Effector memory CD8-positive, alpha-beta T cell (primary cell): ENCODE measurements at places on chromosomes 7 and 10.

DNA sequence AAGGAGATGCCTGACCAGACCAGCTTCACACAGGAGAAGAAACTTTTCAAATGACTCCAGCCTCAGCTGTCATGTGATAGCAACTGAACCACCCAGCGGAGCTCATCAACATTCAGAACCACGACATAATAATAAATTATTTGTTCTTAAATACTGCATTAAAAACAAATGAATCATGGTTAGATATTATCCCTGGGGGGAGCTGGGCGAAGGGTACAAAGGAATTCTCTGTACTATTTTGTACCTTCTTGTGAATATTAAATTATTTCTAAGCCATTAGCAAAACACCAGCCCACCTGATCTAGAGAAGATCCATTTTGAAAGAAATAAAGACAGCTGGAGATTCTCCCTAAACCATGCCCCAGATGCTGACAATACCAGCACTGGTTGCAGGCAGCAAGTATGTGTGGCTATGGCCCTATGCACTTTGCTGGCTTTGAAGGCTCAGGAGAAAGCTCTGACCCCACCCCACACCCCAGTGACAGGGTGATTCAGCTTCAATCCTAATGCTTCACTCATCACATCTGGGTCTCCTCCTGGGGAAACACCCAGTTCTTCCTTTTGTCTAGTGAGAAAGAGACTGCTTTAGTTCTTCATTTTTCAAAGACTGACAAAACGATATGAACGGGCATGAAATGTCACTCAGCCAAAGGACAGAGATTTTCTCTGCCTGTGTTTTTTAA lies 45.5 kb upstream of the NKX2-3 start:
- H3K27ac ChIP-seq, result no peak overlapping the region
- no peak for DNase-seq
- no peaks in the 10 kb centered on the region for H3K36me3 ChIP-seq
- peaks cover 84% of the 10 kb centered on the region for H3K27me3 ChIP-seq
- H3K4me1 ChIP-seq, result no peaks in the 10 kb centered on the region
- no peak overlapping the region for H3K4me3 ChIP-seq

- H3K27ac ChIP-seq, result no peak overlapping the region
- no peak for DNase-seq
- H3K4me3 ChIP-seq, result no peak overlapping the region
- H3K4me1 ChIP-seq, result no peaks in the 10 kb centered on the region
Measured at GRCh38 chr7:33882950-33883670, 22.2 kb upstream of the BMPER start.

GRCh38 chr10:131738396-131738735 lies 162.4 kb upstream of the PPP2R2D start:
- H3K4me1 ChIP-seq, result no peaks in the 10 kb centered on the region
- peaks cover 3% of the 10 kb centered on the region for H3K36me3 ChIP-seq
- peaks cover 54% of the 10 kb centered on the region for H3K27me3 ChIP-seq
- no peak overlapping the region for H3K27ac ChIP-seq
- DNase-seq, result no peak
- H3K4me3 ChIP-seq, result no peak overlapping the region

DNA sequence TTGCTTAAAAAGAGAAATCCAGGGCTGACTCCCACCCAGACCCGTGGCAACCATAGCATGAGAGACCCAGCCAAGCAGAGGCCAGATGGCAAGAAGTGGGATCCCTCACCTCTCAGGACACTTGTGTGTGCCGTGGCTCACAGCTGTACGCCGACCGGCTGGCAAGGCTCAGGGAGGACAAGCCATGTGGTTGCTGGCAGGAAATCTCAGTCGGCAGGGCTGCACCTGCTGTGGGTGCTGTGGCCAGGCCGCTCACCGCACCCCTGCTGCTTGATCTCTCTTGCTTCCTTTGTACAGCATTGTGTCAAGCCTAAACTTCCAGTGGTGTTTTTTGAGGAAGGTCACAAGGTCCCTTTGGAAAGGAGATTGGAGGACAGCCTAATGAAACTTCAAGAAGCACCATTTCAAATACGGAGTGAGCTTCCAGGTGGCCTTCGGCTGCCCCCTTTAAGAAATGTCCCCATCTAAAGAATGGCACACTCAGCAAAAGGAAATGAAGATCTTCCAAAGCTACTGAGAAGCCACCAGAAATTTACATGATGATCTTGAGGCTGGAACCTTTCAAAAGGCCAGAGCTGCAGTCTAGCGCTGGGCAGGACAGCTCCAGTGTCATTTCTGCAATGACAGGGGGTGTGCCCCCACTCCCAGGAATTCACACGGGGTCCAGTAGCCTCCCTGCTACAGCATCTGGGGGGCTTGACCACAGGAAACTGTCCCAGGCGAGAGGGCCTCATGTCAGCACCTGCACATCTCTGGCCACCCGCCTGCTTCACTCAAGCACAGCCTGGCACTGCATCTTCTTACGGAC lies 409.0 kb upstream of the MGMT start:
- peak; percentile 25 for DNase-seq
- H3K27me3 ChIP-seq, result no peaks in the 10 kb centered on the region
- H3K4me3 ChIP-seq, result peak overlapping the region; percentile 51
- peaks cover 7% of the 10 kb centered on the region for H3K4me1 ChIP-seq
- no peak overlapping the region for H3K27ac ChIP-seq

GRCh38 chr10:59342000-59342399 lies 20.3 kb downstream of the FAM13C start:
- no peaks in the 10 kb centered on the region for H3K27me3 ChIP-seq
- no peak overlapping the region for H3K4me3 ChIP-seq
- no peak overlapping the region for H3K27ac ChIP-seq
- no peak for DNase-seq
- H3K4me1 ChIP-seq, result no peaks in the 10 kb centered on the region
- H3K36me3 ChIP-seq, result no peaks in the 10 kb centered on the region

DNA sequence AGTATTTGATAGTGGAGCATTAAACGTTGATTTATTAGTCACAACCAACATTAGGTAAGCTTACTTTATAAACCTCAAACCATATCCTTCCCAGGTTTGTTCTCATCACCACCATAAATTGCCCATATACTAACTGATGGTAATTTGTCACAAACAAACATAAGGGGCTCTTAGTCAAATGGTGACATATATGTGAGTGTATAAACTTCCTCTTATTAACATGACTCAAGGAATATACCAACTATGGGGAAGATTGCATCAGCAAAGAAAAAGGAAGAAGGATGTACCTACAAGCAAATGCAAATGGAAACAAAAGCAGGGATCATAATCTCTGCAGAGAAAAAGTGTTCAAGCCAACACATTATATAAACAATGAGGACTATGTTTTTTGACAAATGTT lies 418.2 kb upstream of the AKR1E2 start:
- H3K4me1 ChIP-seq, result no peaks in the 10 kb centered on the region
- H3K36me3 ChIP-seq, result no peaks in the 10 kb centered on the region
- H3K27me3 ChIP-seq, result no peaks in the 10 kb centered on the region
- no peak overlapping the region for H3K4me3 ChIP-seq

DNA sequence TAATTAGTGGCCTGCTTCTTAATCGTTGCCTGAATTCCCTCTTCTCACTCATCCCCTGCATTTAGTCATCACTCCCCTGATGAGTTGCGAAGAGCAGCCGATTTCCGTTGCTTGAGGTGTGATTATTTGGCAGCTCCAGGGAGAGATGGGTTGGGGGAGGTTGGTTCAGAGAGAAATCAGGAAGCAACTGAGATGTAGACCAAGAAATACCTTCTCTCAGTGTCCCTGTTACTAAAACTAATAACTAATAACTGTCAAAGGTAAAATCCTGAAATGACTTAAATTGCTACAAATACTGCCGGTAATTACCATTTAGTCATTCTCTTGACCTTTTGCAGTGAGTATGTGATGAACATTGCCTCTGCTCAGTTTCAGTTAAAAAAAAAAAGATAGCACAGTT lies 76.9 kb downstream of the ELMO1 start:
- H3K36me3 ChIP-seq, result no peaks in the 10 kb centered on the region
- no peak for DNase-seq
- H3K4me1 ChIP-seq, result peaks cover 23% of the 10 kb centered on the region
- no peaks in the 10 kb centered on the region for H3K27me3 ChIP-seq

GRCh38 chr10:26448706-26449435 lies 10.7 kb downstream of the APBB1IP start:
- no peaks in the 10 kb centered on the region for H3K27me3 ChIP-seq
- H3K4me1 ChIP-seq, result peaks cover 69% of the 10 kb centered on the region
- peaks cover 33% of the 10 kb centered on the region for H3K36me3 ChIP-seq
- H3K4me3 ChIP-seq, result peak overlapping the region; percentile 68
- H3K27ac ChIP-seq, result peak overlapping the region; percentile 95

GRCh38 chr7:44067064-44067951 lies 1.9 kb upstream of the PGAM2 start:
- no peaks in the 10 kb centered on the region for H3K27me3 ChIP-seq
- H3K4me3 ChIP-seq, result no peak overlapping the region
- peaks cover 21% of the 10 kb centered on the region for H3K36me3 ChIP-seq
- no peak for DNase-seq
- H3K4me1 ChIP-seq, result peaks cover 27% of the 10 kb centered on the region

DNA sequence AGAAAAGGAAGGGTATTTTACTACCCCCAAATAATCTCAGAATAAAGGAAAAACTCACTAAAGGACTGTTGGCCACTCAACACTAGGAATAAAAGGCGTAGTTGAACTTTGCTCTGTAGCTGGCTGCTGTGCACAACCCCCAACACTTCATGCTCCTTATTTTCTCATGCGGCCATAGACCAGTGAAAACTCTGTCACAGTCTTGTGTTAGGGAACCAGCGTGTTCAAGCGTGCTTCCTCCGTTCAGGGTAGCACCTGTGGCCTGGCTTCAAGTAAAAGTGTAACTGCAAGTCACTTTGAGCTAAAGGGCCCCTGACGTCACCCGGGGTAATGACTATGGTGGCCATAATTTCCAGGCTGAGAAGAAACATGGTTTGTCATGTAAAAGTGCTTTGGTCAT lies 27.0 kb downstream of the BLNK start:
- no peak overlapping the region for H3K4me3 ChIP-seq
- H3K4me1 ChIP-seq, result no peaks in the 10 kb centered on the region
- no peaks in the 10 kb centered on the region for H3K36me3 ChIP-seq
- H3K27me3 ChIP-seq, result peaks cover 32% of the 10 kb centered on the region

DNA sequence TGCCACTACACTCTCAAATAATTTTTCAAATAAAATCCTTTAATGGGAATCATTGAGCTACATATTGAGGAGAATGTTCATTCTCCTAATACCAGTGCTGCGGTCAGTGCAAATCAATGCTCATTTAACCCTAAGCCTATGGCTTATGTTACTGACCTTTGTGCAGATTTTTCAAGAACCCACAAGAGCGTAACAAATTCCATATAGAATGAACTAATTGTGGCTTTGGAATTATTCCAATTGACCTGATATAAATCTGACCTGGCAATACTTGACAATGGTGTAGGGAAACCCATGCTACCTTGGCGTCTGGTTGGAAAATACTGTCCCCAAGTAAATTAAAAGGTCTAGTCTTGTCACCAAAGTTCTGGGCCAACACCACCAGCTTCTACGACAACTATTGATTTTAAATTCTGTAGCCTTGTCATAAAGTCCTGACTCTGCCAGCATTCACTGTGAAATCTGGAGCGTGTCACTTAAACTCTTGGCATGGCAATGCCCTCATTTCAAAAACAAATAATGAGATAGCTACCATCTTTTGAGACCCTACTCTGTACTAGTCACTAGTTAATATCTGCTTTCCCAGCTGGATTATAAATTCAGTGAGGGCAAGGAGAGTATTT lies 320.9 kb downstream of the AHR start:
- H3K27me3 ChIP-seq, result peaks cover 8% of the 10 kb centered on the region
- no peaks in the 10 kb centered on the region for H3K36me3 ChIP-seq
- no peaks in the 10 kb centered on the region for H3K4me1 ChIP-seq
- no peak overlapping the region for H3K27ac ChIP-seq
- DNase-seq, result no peak

GRCh38 chr10:103559776-103560175 lies 66.3 kb downstream of the NEURL1 start:
- H3K4me3 ChIP-seq, result no peak overlapping the region
- peaks cover 1% of the 10 kb centered on the region for H3K4me1 ChIP-seq
- no peak for DNase-seq
- H3K27me3 ChIP-seq, result peaks cover 33% of the 10 kb centered on the region
- no peaks in the 10 kb centered on the region for H3K36me3 ChIP-seq

GRCh38 chr10:70125918-70126552 lies 6.6 kb downstream of the AIFM2 start:
- H3K4me3 ChIP-seq, result no peak overlapping the region
- no peak for DNase-seq
- H3K4me1 ChIP-seq, result no peaks in the 10 kb centered on the region
- H3K36me3 ChIP-seq, result no peaks in the 10 kb centered on the region
- no peaks in the 10 kb centered on the region for H3K27me3 ChIP-seq

- H3K4me3 ChIP-seq, result no peak overlapping the region
- no peaks in the 10 kb centered on the region for H3K4me1 ChIP-seq
- no peak for DNase-seq
- H3K27me3 ChIP-seq, result no peaks in the 10 kb centered on the region
- H3K27ac ChIP-seq, result no peak overlapping the region
Measured at GRCh38 chr7:120504386-120504785, 231.4 kb downstream of the KCND2 start.

DNA sequence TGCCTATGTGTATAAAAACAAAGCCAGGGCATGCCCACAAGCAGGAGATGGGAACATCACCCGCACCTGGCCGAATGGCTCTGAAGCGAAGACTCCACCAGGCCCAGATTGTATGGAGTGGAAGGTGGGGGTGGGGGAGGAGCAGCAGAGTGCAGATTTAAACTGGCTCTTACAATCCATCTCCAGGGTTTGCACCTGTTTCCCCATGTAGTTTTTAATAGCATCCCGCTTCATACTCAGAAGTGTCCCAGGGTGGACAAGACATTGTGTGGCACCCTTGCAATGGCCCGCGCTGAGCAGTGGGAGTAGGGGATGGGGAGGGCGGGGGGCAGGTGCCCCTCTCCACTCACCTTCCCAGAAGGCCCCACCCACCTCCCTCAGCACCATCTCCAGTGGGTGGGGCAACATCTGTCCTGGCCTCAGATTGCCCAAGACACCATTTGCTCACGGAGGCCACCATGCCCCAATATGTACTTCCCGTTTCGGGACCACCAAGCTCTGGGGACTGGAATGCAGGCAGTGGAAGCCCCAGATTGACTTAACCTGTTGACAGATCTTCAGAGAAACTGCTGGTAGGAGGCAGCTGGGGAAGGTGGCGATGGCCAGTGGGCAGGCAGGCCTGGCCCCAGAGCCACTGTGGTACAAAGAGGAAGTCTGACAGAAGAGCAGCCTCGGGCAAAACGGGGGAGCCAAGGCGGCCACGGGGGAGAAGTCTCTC lies 23.0 kb downstream of the VSIR start:
- H3K4me3 ChIP-seq, result peak overlapping the region; percentile 37
- H3K4me1 ChIP-seq, result peaks cover 89% of the 10 kb centered on the region
- DNase-seq, result no peak
- H3K36me3 ChIP-seq, result peaks cover 94% of the 10 kb centered on the region
- H3K27ac ChIP-seq, result peak overlapping the region; percentile 90
- H3K27me3 ChIP-seq, result no peaks in the 10 kb centered on the region
